Camera-type eye (tissue), 1 donor: ENCODE measurements at places on chromosomes 2 and 18. TPM values are rescaled to one million over a fixed set of nuclear protein-coding genes. Genes with fewer than 3 reads are reported as not detected.

HSBP1L1 gene
- 6.3 TPM for total RNA-seq

ICA1L gene
- total RNA-seq = 44.2 TPM

SPATA3 gene
- not detected for total RNA-seq

ID2 gene
- 208 TPM for total RNA-seq

HOXD12 gene
- not detected for total RNA-seq

CNGA3 gene
- 9.7 TPM for total RNA-seq

CNDP1 gene
- 9.9 TPM for total RNA-seq

MRO gene
- 1.3 TPM for total RNA-seq

CFAP65 gene
- total RNA-seq = not detected

DSG4 gene
- not detected for total RNA-seq
